ENCODE measurements at places on chromosomes 13 and 19.

DNA sequence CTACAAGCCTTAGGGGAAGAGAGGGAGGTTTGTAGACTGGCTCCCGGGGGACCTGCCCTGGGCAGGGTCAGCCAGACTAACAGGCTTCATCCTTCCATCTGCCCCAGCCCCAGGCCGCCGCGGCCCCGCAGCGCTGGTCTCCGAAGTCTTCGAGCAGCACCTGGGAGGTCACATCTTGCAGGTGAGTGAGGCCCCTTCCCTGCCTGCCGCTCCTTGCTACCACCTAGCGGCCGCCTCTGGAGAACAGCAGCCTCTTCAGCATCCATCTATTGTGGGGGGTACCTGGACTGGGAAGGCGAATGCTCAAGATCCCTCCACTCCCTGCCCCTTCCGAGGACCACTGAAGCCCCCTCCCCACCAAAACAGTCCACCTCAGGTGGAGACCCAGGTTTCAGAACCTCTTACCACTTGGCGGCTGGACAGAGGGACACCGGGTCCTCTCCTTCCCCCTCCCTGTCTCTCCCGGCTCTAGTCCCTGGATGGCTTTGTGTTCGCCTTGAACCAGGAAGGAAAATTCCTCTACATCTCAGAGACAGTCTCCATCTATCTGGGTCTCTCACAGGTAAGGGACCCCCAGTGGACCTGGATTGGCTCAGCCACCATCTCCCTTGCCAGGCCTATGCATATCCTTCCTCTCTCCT, 12.7 kb downstream of the NPAS1 start:
- no peak for DNase-seq

GRCh38 chr19:12611361-12611699, 610 bp downstream of the ZNF791 start:
- DNase-seq: peak; percentile 65

DNA sequence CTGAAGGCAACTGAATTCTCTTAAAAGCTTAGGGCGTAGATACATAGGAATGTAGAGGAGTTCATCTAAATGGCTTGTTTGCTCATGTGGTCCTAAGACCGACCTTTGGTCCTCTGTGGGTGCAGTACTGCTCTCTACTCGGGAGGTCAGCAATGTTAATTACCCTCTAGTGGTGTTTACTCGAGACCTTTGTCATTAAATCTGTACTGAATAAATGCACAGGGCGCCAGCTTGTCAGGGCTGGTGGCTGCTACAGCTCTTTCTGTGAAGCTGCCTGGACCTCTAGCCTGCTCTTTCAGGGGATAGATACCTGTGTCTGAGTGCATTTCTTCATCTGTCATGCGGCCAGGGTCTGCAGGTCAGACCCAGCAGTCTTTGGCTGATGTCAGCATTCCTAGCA, 29.2 kb upstream of the MPHOSPH8 start:
- no peak for DNase-seq

DNA sequence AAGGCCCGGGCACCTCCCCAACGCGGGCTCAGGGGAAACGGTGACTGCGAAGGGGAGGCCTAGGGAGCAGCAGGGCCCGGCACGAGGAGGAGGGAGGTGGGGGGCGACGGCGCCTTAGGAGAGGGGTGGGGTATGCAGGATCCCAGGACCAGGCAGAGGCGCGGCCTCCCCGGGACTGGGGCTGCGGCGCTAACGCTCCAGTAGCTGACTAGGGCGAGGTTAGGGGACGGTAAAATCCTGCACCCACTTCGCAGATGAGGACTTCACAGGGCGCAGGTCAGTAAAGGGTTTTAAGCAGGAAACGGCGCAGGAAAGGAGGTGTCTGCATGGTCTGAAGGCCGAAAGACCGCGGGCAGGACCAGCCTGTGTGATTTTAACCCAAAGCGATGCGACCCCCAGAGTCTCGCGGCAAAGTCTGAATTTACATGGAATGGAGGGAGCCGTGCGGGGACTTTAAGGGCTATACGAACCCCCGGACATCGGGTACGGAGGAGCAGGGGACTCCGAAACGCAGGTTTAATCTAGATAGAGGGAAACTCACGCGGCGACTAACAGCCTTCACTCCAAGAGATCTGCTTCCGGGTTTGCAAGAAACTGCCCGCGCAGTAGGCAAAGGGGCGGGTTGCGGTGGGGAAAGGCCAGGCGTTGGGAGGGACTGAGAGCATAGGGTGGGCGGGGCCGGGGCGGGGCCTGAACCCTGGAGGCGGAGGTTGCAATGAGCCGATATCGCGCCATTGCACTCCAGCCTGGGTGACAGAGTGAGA, at the start of gene ZNF665:
Gene ZNF665, minus strand, starts transcription at position 588 of the 764 bp plus-strand sequence. CDS start 10,460 bp downstream, outside the sequence.
- DNase-seq: peak; percentile 86

GRCh38 chr13:30382836-30383525, 39.3 kb upstream of the UBE2L5 start:
- DNase-seq: no peak

Measured in C1 segment of cervical spinal cord (tissue), 14 donors.